ENCODE measurements at places on chromosomes 6 and 20.
A peak's percentile ranks its signal among the peaks of the same experiment; 100 is the strongest.

DNA sequence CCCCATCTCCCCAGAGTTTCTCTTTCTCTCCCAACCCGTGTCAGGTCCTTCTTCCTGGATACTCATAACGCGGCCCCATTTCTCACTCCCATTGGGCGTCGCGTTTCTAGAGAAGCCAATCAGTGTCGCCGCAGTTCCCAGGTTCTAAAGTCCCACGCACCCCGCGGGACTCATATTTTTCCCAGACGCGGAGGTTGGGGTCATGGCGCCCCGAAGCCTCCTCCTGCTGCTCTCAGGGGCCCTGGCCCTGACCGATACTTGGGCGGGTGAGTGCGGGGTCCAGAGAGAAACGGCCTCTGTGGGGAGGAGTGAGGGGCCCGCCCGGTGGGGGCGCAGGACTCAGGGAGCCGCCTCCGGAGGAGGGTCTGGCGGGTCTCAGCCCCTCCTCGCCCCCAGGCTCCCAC, at the start of gene HLA-F:
HLA-F (plus strand) TSS at position 173 of the 404 bp plus-strand sequence; CDS start at position 203, 30 bp downstream.
- DNase-seq = peak; percentile 86

GRCh38 chr6:39706819-39707335, 18.3 kb downstream of the KIF6 start:
- DNase-seq = no peak

- peak; percentile 27 for DNase-seq
Observed at GRCh38 chr6:154909821-154910220, 85.3 kb upstream of the TIAM2 start.

- DNase-seq = no peak
Observed at GRCh38 chr6:24287239-24287638, 70.6 kb downstream of the DCDC2 start.

DNA sequence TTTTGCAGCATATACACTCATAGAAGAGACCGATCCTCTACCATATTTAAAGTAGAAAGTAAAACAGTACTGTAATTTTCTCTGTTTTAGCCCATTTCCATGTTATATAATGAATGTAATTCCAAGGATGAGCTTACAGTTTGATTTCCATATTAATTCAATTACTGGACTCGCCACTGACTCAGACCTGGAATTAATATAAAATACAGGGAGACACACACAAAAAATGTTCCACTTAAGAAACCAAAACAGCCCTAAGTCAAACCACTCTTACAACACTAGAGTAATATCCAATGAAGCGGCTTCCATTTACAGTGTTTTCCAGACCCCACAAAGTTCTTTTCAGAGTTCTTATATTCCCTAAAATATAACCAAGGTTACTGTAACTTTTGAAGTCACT, 110.6 kb downstream of the BACH2 start:
- no peak for DNase-seq

GRCh38 chr20:41379551-41379950, 12.9 kb upstream of the EMILIN3 start:
- no peak for DNase-seq

DNA sequence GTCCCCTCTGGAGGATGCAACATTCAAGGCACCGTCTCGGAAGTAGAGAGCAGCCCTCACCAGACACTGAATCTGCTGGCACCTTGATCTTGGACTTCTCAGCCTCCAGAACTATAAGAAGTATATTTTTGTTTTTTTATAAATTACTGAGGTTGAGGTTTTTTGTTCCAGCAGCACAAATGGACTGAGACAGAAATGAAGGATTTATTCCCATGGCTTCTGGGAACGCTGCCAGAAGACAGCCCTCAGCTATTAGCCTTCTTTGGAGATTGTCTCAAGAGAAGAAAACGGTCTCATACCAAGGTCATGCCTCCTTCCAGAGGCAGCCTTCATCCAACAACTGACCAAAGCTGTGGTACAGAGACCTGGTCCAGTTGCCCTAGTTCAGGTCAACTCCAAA, 85.4 kb downstream of the CHMP4B start:
- DNase-seq = peak; percentile 77

DNA sequence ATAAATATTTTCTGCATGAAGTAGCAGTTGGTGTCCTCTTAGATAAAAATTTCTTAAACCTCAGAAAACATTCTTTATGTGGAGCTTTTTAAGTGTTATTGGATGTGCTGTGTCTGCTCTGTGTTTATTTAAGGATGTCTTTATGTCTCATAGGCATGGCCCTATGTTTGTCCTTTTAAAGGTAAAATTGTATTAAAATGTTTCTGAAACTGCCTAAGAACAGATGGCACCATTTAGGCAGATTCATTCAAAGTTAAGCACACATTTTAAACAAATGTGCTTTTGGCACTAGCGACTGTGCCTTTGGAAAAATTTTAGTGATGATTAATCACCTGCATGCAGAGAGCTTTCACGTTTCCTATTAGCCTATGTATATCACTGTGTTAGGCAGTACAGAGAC, 125.2 kb downstream of the KIF6 start:
- no peak for DNase-seq

GRCh38 chr6:143742955-143743255, 65.1 kb downstream of the PHACTR2 start:
- no peak for DNase-seq

GRCh38 chr6:51743999-51744398, 343.4 kb downstream of the PKHD1 start:
- DNase-seq = no peak

GRCh38 chr6:157464653-157465535, 83.9 kb downstream of the ZDHHC14 start:
- no peak for DNase-seq

GRCh38 chr20:43689165-43689564, 22.3 kb downstream of the MYBL2 start:
- DNase-seq = no peak

- DNase-seq = no peak
Observed at GRCh38 chr6:16730738-16731477, 30.4 kb downstream of the ATXN1 start.

DNA sequence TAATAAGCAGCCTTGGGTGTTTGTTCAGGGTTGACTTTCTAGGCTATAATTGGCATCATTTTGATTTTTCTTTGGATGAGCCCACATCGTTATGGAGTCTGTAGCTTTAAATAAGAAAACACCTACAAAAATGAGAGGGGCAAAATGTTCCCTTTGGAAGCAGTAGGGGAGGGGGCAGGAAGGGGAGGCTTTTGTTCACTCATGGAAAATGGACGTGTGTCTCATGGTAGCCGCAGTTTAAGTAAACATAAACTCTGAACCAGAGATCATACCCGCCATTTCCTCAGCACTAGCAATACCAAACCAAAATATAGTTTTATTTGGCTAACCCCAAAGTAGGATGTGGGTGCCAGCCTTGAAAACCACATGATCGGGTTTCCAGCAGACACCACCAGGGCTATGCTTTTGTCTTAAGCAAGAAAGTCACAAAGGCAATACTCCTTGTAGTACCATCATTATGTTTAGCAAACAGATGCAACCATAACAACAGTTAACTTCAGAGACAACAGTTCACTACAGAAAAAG, 572.5 kb upstream of the JAG1 start:
- no peak for DNase-seq

DNA sequence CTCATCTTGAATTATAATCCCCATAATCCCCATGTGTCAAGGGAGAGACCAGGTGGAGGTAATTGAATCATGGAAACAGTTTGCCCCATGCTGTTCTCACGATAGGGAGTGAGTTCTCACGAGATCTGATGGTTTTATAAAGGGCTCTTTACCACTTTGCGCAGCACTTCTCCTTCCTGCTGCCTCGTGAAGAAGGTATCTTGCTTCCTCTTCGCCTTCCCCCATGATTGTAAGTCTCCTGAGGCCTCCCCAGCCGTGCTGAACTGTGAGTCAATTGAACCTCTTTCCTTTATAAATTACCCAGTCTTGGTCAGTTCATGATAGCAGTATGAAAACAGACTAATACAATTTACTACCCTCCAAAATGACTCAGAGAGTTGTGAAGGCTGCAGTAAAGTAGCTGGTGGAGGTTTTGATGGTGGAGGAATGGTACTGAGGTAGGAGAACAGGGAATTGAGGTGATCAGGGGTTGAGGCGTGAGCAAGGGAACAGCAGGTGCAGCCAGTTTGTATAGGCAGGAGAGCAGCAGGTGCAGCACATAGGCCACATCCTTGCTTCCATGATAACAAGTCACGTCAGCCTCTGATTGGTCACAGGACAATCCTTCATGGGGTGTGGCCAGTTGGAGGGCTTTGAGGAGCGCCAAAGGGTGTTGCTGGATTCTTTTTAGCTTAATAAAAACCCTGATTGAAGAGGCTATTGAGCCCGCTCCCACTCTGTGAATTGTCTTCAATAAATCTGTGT, 150.0 kb downstream of the CDC5L start:
- DNase-seq = no peak

- no peak for DNase-seq
Observed at GRCh38 chr6:64948261-64948660, 758.8 kb downstream of the EYS start.

DNA sequence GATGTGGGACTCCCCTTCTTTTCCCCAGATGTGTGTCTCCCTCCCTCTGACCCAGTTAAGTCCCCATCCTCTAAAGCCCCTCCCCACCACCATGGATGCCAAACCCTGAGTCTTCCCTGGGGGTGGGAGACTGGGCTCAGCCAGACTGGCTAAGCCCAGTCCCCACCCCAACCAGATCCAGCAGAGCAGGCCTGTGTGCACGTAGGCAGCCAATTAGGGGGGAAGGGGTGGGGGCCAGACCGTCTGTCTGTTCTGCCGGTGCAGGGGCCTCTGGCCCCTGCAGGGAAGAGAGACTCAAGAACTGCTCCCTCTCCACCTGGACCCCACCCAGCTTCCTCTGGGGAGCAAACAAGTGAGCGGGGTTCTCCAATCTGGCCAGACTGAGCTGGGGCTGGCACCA, 605 bp downstream of the COX4I2 start:
- DNase-seq = no peak

- no peak for DNase-seq
Observed at GRCh38 chr20:29326376-29327070, 1930.9 kb upstream of the DEFB115 start.

GRCh38 chr6:157037165-157037564, 260.0 kb downstream of the ARID1B start:
- peak; percentile 74 for DNase-seq

GRCh38 chr20:19430641-19431315, 218.3 kb downstream of the SLC24A3 start:
- no peak for DNase-seq

GRCh38 chr20:19609642-19610223, 148.3 kb upstream of the RIN2 start:
- peak; percentile 9 for DNase-seq

GRCh38 chr6:72787391-72788031, 165.6 kb downstream of the KCNQ5 start:
- peak; percentile 92 for DNase-seq

DNA sequence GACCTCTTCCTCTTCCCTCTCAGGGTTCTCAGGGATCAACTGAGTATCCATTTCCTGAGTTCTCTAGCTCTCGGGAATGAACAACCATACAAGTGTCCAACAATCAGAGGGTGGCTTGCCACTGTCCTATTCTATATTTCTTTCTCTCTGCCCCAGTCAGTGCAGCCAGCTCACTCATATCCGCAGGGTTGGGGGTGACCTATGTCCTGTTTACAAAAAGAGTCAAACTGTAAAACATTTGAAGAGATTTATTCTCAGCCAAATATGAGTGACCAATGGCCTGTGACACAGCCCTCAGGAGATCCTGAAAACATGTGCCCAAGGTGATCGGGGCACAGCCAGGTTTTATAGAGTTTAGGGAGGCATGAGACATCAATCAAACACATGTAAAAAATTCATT, 10.8 kb upstream of the BTN3A2 start:
- DNase-seq = no peak

DNA sequence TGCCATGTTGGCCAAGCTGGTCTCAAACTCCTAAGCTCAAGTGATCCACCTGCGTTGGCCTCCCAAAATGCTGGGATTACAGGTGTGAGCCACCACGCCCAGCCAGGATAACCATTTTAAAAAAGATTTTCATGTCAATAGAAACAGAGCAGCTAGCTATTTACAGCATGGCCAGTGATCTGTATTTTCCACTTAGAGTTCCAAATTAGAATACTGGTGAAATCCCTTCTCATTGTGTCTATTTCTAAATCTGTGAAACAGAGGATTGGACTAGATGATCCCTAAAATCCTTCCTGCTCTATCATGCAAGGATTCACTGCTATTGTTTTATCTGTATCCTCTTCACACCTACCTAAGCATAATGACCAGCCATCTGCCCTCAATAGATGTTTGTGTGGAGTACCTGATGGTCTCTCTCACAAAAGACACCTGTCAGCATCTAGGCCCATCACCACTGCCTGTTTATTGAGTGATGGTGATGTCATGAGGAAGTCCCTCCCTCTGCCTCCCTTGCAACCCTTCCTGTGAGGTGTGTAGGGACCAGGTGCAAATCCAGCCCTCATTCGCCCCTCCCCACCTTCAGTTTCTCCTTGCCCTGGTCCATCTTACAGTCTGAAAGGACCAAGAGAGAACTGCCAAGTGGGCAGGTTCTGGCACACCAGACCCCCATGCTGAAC, 26.5 kb upstream of the SMIM29 start:
- DNase-seq = no peak

- no peak for DNase-seq
Observed at GRCh38 chr20:15767586-15767985, 805.7 kb downstream of the KIF16B start.
